ENCODE measurements at places on chromosomes 13 and 19.

- DNase-seq, result no peak
These were observed 92.2 kb upstream of the ARHGEF7 start for GRCh38 chr13:111022886-111023285.

DNA sequence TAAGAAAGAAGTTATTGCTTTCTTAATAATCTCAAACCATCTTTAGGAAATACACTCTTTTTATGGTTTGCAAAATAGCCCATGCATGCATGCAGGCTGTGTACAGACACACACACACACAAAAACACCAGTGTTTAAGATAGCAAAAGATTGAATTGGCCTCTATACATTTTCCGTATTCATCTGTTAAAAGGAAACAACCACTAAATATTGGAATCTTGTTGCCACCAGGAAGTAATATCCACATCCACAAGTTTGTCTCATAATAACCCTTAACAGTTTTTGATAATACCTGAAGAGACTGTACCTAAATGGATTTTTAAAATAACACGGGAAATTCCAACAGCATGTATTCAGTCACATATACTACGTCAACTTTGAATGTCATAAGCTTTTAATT, 7.3 kb upstream of the MAB21L1 start:
- no peak for DNase-seq

GRCh38 chr13:99908140-99908803, 63.3 kb downstream of the ZIC5 start:
- DNase-seq, result peak; percentile 50

DNA sequence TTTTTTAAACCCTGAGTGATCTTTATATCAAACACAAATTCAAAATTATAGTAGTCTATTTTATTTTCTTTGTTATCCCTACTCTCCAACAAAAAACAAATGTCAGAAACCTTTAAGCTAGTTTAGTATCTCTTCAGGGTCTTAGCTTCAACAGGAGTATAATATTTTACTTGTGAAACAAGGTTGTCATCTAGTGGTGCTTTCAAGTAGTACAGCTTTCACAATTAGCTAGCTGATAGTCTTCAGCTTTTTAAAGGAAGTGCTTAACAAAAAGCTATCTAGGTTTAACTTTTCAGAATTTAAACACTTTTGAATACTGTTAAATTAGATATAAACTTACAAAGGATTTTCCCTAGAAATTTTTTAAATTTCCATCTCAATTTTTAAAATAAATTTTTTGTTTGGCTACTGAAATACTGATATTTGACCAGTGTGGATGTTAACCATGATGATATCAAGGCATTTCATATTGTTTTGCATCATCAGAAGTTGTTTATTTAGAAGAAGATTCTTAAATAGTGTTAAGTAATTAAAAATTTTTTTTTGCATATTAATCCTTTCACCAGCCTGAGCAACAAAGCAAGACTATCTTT, 34.2 kb downstream of the TDRD3 start:
- DNase-seq, result no peak

GRCh38 chr19:42201489-42202289, 15.8 kb downstream of the DEDD2 start:
- no peak for DNase-seq

GRCh38 chr19:7655581-7655980, 13.3 kb upstream of the RETN start:
- DNase-seq, result no peak

DNA sequence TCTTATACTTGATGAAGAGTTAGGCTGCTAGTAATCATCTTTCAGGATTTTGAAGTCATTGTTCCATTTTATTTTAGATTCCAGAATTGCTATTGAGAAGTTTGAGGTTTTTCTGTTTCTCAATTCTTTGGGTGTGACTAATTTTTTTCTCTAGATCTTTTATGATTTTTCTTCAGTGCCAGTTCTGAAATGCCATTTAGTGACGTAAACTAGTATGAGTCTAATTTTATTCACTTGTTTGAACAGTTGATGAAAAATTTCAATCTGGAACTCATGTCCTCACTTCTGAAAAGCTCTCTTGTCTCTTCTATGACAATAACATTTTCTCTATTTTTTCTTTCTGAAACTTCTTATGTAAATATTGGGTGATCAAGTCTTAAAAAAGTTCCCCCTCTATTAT, 188.5 kb upstream of the HTR2A start:
- DNase-seq, result no peak

DNA sequence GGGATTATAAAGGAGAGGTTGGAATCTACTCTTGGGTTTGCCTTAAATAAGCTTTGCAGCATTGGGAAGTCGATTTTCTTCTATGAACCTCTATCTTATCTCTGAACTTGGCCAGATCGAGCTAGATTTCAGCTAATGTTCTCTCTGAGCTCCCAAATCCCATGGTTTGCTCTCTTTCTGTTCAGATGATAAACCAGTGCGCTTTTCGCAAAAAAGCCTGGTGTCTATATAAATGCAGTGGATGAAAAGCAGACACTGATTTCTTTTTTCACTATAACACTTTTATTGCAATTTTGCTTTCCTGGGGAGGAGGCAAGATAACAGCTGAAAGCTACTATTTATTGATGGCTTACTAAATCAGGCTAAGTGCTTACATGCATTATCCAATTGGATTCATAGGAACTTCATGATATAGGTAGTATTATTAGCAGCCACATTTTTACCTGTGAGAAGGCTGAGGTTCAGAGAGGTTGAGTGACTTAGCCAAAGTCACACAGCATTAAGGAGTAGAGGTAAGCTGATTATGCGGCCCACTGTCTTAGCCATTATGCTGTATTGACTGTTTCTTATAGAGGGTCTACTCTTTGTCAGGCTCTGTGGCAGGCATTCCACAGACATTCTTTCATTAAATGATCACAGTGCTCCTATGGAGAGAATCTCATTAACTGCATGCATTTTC, 58.9 kb downstream of the RFC3 start:
- DNase-seq, result no peak

GRCh38 chr13:76942363-76942762, 5.9 kb upstream of the ACOD1 start:
- no peak for DNase-seq

GRCh38 chr19:3146677-3147100, 10.9 kb downstream of the GNA15 start:
- DNase-seq, result no peak

- no peak for DNase-seq
These were observed 16.6 kb upstream of the EPHX3 start for GRCh38 chr19:15248648-15249527.

DNA sequence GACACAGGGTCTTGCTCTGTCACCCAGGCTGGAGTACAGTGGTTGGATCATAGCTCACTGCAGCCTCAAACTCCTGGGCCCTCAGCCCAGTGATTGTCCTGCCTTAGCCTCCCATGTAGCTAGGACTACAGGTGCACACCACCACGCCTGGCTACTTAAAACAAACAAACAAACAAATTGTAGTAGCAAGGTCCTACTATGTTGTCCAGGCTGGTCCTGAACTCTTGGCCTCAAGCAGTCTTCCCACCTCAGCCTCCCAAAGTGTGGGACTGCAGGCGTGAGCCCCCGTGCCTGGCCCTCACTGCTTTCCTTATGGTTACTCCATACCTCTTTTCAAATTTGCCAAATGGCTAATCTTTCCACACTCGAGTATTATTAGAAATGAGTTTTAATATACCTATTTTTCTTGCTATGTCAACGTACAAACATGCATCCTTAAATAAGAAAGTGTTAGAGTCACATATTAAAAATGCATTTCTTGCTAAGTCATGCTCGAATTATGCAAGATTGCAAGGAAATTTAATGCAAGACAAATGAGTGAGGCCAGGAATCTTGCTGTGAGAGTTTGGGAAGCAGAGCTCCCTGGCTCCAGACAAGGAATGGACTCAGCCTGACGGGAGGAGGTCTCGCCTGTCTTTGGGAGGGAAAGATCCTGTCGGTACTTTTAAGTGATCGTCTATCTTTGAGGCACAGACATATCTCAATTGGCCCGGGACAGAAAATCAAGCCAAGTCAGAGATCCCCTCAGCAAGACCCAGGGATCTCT, 39.4 kb downstream of the RFX2 start:
- no peak for DNase-seq

GRCh38 chr19:46665072-46665471, 4.1 kb upstream of the DACT3 start:
- no peak for DNase-seq
